ENCODE measurements at places on chromosomes 4 and X. TPM values are rescaled to one million over a fixed set of nuclear protein-coding genes. Genes with fewer than 3 reads are reported as not detected.

GRCh38 chr4:6044276-6044675, 26.0 kb upstream of the C4orf50 start:
- H3K4me1 ChIP-seq: no peaks in the 10 kb centered on the region
- no peak for DNase-seq
- no peak overlapping the region for H3K27ac ChIP-seq
- no peaks in the 10 kb centered on the region for H3K27me3 ChIP-seq
- no peak overlapping the region for H3K4me3 ChIP-seq
- H3K36me3 ChIP-seq: no peaks in the 10 kb centered on the region

SPANXN3 gene
- total RNA-seq: not detected

CT45A2 gene
- not detected for total RNA-seq

DNA sequence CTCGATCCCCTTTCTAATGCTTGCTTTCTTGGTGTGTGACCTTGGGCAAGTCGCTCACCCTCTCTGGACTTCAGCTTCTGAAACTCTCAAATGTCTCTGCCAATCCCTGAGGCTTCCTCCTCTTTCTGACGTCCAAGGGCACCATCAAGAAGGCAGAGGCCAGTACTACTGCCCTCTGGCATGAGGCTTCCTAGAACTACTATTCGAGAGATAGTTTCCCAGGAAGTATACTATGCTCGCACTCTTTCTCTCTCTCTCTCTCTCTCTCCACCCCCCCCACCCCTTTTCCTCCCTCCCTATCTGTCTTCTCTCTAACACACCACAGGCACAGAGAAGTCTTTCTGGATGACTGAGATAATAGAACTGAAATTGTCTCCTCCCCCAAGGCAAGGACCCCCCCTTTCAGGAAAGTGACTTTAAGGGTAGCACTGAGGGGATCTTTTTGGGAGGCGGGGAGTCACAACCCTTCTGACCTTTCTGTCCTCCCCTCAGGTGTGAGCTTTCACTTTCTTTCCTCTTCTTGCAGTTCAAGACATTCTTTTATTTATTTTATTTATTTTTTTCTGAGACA, 20.0 kb upstream of the BCOR start:
- H3K36me3 ChIP-seq: no peaks in the 10 kb centered on the region
- no peak overlapping the region for H3K4me3 ChIP-seq
- no peaks in the 10 kb centered on the region for H3K4me1 ChIP-seq
- H3K27ac ChIP-seq: no peak overlapping the region

DNA sequence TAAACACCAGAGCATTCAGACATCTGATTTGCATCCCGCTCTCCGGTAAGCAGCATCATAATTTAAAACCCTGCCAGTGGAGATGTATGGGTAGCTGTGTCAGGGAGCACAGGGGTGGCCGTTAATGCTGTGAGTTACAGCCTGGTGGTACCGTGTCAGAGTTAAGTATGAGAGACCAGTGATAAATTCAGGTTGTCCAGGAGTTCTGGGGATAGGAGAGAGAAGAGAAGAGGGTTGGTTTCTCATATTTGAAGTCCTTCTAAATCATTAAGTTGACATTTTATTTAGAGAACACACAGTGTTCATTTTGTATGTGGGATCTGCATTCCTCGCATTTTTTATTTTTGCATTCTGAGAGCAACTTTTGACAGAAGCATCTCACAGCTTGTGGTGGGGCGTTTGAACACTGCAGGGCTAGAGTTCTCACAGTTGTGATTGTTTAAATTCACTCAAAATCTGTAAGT, 157.6 kb downstream of the DCLK2 start:
- no peaks in the 10 kb centered on the region for H3K27me3 ChIP-seq
- H3K27ac ChIP-seq: no peak overlapping the region
- H3K4me3 ChIP-seq: no peak overlapping the region
- DNase-seq: no peak
- H3K4me1 ChIP-seq: no peaks in the 10 kb centered on the region
- H3K36me3 ChIP-seq: no peaks in the 10 kb centered on the region

DNA sequence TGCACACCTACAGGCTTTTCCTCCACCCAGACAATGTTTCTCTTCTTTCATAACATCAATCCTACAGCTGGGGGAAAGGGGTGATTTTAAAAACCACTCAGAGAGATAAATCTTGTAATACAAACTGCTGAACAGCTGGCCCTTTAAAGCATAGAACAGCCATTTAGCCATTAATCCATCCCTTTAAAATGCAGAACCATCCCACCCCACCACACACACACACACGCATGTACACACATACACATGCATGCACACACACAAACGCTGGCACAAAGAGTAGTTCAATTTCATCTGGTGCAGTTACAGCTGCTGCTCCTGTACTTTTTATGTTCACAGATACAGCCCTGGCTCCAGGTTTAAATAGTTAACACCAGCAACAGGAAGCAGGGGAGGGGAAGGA, 426.1 kb downstream of the MID1IP1 start:
- H3K4me1 ChIP-seq: no peaks in the 10 kb centered on the region
- H3K36me3 ChIP-seq: no peaks in the 10 kb centered on the region
- no peak overlapping the region for H3K27ac ChIP-seq
- no peak for DNase-seq
- H3K27me3 ChIP-seq: no peaks in the 10 kb centered on the region
- H3K4me3 ChIP-seq: no peak overlapping the region

DNA sequence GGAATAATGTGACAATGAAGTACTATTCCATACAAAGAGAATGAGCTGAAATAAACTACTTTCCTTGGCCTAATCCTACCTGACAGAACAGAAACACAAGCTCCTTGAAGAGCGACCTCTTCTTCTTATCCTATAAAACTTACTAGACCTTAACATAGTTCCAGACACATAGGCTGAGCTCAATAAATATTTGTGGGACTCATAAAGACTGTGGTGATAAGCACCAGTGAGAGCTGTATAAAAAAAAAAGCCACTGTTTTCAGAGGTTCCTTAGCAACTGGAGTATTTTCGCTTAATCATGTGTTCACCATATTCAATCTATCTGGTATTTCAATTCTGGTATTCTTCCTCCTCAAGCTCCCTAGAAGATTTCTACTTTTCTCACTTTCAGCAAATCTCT, 1129.6 kb downstream of the STPG2 start:
- no peaks in the 10 kb centered on the region for H3K27me3 ChIP-seq
- no peak overlapping the region for H3K27ac ChIP-seq
- H3K36me3 ChIP-seq: no peaks in the 10 kb centered on the region
- no peaks in the 10 kb centered on the region for H3K4me1 ChIP-seq
- H3K4me3 ChIP-seq: no peak overlapping the region
- DNase-seq: no peak

DNA sequence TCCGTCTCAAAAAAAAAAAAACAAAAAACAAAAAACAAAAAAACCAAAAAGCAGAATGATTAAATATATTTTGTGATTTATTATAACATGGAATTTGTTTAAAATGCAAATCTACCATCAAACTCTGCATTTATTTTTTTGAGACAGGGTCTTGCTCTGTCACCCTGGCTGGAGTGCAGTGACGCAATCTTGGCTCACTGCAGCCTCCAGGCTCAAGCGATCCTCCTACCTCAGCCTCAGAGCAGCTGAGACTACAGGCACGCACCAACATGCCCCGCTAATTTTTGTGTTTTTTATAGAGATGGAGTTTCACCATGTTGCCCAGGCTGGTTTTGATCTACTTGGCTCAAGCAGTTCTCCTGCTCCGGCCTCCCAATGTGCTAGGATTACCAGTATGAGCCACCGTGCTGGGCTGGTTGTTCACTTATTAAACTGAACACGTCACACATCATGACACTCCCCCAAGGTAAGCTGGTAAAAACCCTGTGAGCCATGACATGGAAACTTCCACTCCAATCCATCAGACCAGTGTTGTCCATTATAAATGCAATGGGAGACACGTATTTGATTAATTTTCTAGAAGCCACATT, 45.7 kb downstream of the RBM47 start:
- no peak overlapping the region for H3K4me3 ChIP-seq
- H3K36me3 ChIP-seq: no peaks in the 10 kb centered on the region
- no peaks in the 10 kb centered on the region for H3K4me1 ChIP-seq
- no peak overlapping the region for H3K27ac ChIP-seq
- no peaks in the 10 kb centered on the region for H3K27me3 ChIP-seq

DNA sequence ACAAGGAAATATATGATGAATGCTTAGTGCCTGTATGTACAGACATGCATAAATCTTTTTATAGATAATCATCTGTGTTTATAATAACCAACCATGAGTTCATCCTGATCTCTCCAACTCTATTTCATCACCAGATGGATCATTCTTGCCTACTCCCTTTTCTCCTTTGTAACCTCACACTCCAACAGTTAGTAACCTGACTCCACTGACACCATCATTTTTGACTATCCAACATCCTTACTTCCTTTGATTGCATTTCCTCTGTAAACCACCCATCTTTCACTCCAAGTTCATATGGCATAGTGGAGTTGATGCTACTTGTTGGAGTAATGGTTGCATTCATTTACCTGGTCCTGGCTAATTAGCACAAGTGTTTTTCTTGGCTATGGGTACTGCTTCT, 170.6 kb downstream of the ZNF330 start:
- H3K27ac ChIP-seq: no peak overlapping the region
- H3K27me3 ChIP-seq: no peaks in the 10 kb centered on the region
- H3K4me3 ChIP-seq: no peak overlapping the region
- no peak for DNase-seq

GRCh38 chr4:24642981-24643547, 58.7 kb upstream of the DHX15 start:
- H3K4me3 ChIP-seq: no peak overlapping the region
- no peaks in the 10 kb centered on the region for H3K4me1 ChIP-seq
- H3K27ac ChIP-seq: no peak overlapping the region

- no peak overlapping the region for H3K27ac ChIP-seq
- no peak overlapping the region for H3K4me3 ChIP-seq
- no peaks in the 10 kb centered on the region for H3K4me1 ChIP-seq
- no peaks in the 10 kb centered on the region for H3K36me3 ChIP-seq
These were observed 38.9 kb upstream of the SULT1B1 start for GRCh38 chr4:69799337-69799736.

DNA sequence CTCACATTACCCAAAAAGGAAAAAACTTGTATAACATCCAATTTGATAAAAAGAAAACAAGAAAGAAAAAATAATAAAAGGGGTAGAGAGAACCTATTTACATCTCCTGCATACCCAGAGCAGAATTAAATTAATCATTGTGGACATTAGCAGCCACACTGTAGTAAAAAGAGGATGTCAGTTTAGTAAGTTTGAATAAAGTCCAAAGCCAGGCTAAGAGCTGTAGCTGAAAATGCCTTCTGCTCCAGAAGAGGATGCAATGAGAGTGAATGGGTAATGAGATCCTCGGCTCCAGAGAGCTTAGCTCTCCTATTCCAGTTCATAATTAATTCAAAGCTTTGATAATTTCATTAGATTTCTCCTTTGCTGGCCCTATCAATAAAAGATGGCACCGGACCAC, 78.2 kb downstream of the SLC10A7 start:
- H3K4me3 ChIP-seq: no peak overlapping the region
- H3K36me3 ChIP-seq: no peaks in the 10 kb centered on the region
- no peak for DNase-seq
- no peak overlapping the region for H3K27ac ChIP-seq

GRCh38 chr4:6885953-6886557, 23.6 kb upstream of the TBC1D14 start:
- H3K36me3 ChIP-seq: peaks cover 34% of the 10 kb centered on the region
- H3K4me1 ChIP-seq: peaks cover 25% of the 10 kb centered on the region
- peak overlapping the region; percentile 5 for H3K4me3 ChIP-seq
- no peaks in the 10 kb centered on the region for H3K27me3 ChIP-seq
- H3K27ac ChIP-seq: peak overlapping the region; percentile 91

DNA sequence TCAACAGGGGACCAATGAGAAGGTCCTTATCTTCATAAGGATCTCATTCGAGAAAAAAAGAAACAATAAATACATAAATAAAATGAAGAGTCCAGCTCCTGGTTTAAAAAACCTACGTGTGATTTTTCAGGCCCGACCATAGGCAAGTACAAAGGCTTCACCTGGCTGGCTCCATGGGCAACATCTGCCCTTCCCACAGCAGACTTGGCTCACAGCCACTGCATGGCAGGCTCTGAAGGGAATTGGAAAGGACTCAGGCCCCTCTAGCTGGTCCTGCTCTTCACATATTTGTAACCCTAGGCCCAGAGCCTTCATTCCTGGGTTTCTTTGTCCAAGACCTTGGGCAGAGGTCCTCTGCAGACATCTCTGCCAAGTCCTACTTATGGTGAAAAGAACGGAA, 228.1 kb downstream of the QDPR start:
- no peaks in the 10 kb centered on the region for H3K36me3 ChIP-seq
- H3K27ac ChIP-seq: no peak overlapping the region
- H3K4me1 ChIP-seq: no peaks in the 10 kb centered on the region
- DNase-seq: no peak
- H3K4me3 ChIP-seq: no peak overlapping the region

- peaks cover 7% of the 10 kb centered on the region for H3K27me3 ChIP-seq
- peak overlapping the region; percentile 77 for H3K4me3 ChIP-seq
- peaks cover 7% of the 10 kb centered on the region for H3K4me1 ChIP-seq
- H3K27ac ChIP-seq: peak overlapping the region; percentile 84
- DNase-seq: no peak
These were observed 633 bp downstream of the FAM199X start for GRCh38 chrX:104166735-104167436.

DNA sequence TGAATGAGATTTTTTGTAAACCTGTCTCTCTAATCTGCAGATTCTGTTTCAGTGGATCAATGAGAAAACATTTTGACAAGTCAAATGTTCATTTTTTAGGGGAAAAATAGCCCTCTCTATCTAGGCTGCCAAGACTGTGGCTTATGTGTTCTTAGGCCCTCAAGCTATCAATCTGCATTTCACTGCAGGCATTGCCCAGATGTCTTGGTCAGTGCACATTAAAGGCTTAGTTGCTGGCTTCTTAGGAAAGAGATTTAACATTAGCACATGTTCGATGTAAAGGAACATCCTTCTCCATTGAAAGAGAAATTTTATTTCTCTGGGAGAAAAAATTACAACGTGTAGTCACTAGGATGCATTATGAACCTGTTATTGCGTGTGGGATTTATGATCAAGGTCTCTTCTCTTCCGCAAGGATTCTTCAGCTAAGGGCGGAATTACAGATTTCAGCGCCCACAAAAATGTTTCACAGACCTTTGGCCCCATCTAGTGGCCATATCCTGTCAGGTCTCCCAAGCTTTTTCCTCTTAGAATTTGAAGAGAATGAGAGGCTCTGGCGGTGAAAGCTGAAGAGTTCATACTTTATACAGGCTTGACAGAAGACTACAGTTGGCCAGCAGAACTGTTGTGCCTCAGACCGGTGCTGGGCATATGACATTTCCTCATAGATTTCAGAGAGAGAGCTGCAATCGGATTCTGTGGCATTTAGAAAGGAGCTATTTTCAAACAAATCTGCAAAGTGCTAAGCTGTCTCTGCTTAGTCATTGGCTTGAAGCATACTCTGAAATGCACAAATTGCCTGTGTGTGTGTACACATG, 144.6 kb upstream of the NOCT start:
- no peaks in the 10 kb centered on the region for H3K4me1 ChIP-seq
- H3K4me3 ChIP-seq: no peak overlapping the region
- no peaks in the 10 kb centered on the region for H3K27me3 ChIP-seq
- no peak overlapping the region for H3K27ac ChIP-seq
- no peaks in the 10 kb centered on the region for H3K36me3 ChIP-seq

IKBKG gene
- 15.6 TPM for total RNA-seq

- no peak for DNase-seq
- no peak overlapping the region for H3K4me3 ChIP-seq
- H3K27me3 ChIP-seq: no peaks in the 10 kb centered on the region
These were observed 25.8 kb upstream of the SOD3 start for GRCh38 chr4:24769571-24769970.

GLRB gene
- total RNA-seq: 3.6 TPM

SPATA4 gene
- 0.38 TPM for total RNA-seq

GRCh38 chr4:100372432-100372831, 145.4 kb downstream of the EMCN start:
- H3K4me3 ChIP-seq: no peak overlapping the region
- no peaks in the 10 kb centered on the region for H3K27me3 ChIP-seq
- no peak for DNase-seq
- H3K36me3 ChIP-seq: no peaks in the 10 kb centered on the region
- H3K27ac ChIP-seq: no peak overlapping the region

All from psoas muscle (tissue), 8 donors.